ENCODE measurements at places on chromosomes 5 and 9.

- DNase-seq, result no peak
These were observed 55.7 kb upstream of the TBC1D9B start for GRCh38 chr5:179963375-179963774.

GRCh38 chr5:178416919-178417318 lies 173.3 kb downstream of the COL23A1 start:
- DNase-seq, result no peak

DNA sequence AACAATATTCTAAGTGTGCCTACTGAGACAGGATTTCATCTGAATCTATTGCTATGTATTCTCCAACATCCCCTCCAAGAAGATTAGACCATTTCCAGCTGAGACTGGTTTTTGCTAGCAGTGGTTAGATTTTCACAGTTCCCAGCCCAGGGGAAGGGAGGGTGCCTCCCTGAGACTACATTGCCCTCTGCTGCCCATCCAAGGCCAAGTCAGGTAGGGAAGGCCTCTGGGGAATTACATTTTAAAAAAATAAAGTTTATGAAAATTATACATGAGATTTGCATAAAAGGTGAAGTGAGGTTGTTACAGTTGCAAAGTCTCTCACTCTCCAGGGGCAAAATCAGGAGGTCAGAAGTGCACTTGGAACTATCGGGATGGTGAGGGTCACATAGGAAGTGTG lies 28.0 kb upstream of the SYK start:
- DNase-seq, result peak; percentile 59

- peak; percentile 27 for DNase-seq
These were observed 7.0 kb downstream of the UNC5A start for GRCh38 chr5:176817369-176817840.

DNA sequence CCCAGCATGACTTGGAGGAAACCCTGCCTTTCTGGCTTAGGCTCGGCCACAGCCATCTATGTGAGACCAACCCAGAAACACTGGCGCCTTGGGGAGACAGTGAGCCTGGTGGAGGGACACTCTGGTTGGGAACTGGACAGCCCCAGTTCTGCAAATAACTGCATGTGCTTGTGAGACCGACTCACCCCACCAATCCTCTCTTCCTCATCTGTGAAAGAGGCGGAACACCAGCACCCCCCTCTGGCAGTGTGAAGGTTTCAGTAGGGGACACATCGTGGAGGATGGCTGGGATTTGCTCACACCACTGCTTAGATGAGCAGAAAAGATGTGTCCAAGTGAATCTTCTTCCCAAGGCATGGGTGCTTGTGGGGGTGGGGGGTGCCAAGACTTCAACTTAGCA lies 43.4 kb upstream of the N4BP3 start:
- peak; percentile 8 for DNase-seq

GRCh38 chr9:81680506-81680905 lies 8.8 kb downstream of the TLE1 start:
- DNase-seq, result no peak

- DNase-seq, result no peak
These were observed 36.3 kb downstream of the ERGIC1 start for GRCh38 chr5:172870291-172870714.

GRCh38 chr9:98046180-98046543 lies 10.4 kb upstream of the NANS start:
- no peak for DNase-seq

DNA sequence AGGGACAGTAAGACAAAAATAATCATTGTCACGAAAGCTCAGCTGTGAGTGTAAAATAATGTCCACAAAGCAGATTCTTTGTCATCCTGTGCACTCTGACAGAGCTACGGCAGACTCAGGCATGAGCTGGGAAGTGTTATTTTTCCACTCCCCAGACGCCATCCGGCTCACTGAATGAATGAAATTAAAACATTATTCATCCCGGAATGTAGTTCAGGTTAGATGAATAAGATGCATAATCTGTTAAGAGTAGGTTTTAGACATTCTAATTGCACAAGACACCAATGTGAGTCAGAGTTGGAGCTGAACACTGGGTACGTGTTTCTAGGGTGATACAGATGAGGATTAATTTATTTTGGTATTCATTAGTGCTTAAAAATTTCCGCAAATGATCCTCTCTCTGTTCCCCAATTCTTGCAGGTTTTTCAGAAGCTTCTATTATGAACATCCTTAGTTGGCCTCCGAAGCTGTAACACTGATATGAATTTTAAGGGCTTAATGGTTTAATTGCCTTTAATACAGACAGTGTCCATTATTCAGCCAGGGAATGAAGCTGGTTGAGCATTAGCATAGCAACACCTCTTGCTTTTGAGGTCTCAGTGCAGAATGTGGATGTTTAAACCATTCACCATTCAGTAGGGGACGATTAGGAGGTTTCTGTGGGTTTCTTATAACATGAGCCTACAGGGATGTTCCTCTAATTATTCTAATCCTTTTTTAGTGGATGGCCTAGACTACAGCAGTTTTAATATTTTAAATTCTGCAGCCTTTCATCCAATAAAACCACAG lies 65.6 kb upstream of the FRRS1L start:
- no peak for DNase-seq

GRCh38 chr5:140178086-140178410 lies 3.1 kb downstream of the CYSTM1 start:
- DNase-seq, result no peak

GRCh38 chr9:137486141-137486490 lies 27.0 kb upstream of the NSMF start:
- DNase-seq, result no peak

- DNase-seq, result no peak
These were observed 10.2 kb downstream of the MVB12B start for GRCh38 chr9:126336736-126337325.

GRCh38 chr9:136170006-136170901 lies 34.7 kb downstream of the LHX3 start:
- DNase-seq, result no peak

- no peak for DNase-seq
These were observed 837.2 kb downstream of the EFNA5 start for GRCh38 chr5:106833517-106833916.

DNA sequence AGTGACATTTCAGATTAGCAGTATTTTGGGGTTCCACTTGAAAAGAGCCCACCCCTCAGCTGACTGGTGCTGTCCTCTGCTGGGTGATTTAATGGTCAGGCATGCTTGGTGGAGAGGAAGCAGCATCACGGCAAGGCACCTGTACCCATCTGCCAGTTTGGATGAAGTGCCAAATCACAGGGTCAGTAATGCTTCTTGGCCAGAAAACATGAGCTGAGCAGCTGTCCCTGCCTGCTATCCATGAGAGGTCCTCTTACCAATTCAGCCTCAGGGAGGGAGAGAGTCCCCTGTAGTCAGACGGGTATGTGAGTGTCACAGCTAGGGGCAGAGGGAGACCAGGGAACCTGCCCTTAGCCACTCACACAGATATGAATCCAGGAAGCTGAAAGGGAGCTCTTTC lies 137.9 kb downstream of the SEC61B start:
- DNase-seq, result peak; percentile 60

DNA sequence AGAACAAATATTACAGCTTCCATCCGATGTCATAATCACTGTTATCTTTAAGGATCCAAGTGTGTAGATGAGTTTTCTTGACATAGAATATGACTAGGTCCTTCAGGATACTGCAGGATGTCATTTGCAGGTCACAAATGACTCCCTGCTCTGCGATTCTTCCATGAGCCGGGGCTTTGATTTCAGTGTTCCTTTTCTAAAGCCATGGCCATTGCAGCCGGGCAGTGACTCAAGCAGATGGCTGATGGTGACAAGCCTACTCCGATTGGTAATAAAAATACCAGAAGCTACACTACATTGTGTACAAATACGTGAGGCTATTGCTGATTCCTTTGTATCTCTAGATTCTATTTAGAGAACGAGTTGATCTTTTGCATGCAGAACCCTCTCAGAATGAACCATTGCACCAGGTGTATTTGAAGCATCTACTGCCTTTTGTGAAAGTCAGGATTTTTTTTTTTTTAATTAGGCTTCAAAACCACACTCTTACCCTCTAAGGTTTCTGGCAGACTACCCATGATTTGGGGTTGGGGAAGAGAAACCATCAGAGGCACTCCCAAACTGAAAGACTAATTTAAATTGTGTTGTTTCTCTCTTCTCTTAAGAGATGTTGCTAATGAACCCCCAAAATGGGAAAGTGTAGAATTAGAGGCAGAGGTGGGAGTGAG lies 271.0 kb upstream of the ADRA1B start:
- no peak for DNase-seq

GRCh38 chr5:98443881-98444280 lies 329.6 kb upstream of the RGMB start:
- no peak for DNase-seq

- no peak for DNase-seq
These were observed 484.9 kb downstream of the PTPRD start for GRCh38 chr9:10127867-10128266.

- DNase-seq, result no peak
These were observed 132.4 kb downstream of the EFNA5 start for GRCh38 chr5:107538331-107538730.

- no peak for DNase-seq
These were observed 38.7 kb upstream of the IL17B start for GRCh38 chr5:149417711-149418368.

DNA sequence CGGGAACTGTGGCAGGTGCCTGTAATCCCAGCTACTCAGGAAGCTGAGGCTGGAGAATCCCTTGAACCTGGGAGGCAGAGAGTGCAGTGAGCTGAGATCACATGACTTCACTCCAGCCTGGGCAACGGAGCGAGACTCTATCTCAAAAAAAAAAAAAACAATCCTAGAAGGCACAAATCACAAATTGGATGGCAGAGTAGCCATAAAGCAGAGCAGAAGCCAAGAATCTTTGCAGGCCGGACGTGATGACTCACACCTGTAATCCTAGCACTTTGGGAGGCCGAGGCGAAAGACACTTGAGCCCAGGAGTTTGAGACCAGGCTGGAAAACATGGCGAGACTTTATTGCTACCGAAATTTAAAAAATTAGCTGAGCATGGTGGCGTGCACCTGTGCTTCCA lies 9.2 kb upstream of the FUBP3 start:
- no peak for DNase-seq
